ENCODE measurements at places on chromosomes 5 and 9. TPM values are rescaled to one million over a fixed set of nuclear protein-coding genes. Genes with fewer than 3 reads are reported as not detected.

The PCDHGA3 gene
- 0.15 TPM for total RNA-seq

The TMCO6 gene
- 33.1 TPM for total RNA-seq

The FOXD4L6 gene
- not detected for total RNA-seq

The TJP2 gene
- 17.6 TPM for total RNA-seq

The ZMAT2 gene
- total RNA-seq = 58.6 TPM

The SELENOP gene
- 0.53 TPM for total RNA-seq

The NUP155 gene
- 56.6 TPM for total RNA-seq

The UBAP2 gene
- 50.5 TPM for total RNA-seq

The SPINK6 gene
- not detected for total RNA-seq

The GBGT1 gene
- total RNA-seq = 3.9 TPM

The GADD45G gene
- 38.5 TPM for total RNA-seq

The CYSRT1 gene
- 0.53 TPM for total RNA-seq

The MEIKIN gene
- total RNA-seq = not detected

The ADAMTSL2 gene
- total RNA-seq = not detected

The DEPDC1B gene
- 38.7 TPM for total RNA-seq

The PLPPR1 gene
- not detected for total RNA-seq

The LECT2 gene
- not detected for total RNA-seq

The DRD1 gene
- not detected for total RNA-seq

The NUP188 gene
- total RNA-seq = 88.0 TPM

The RAD50 gene
- 39.7 TPM for total RNA-seq

The GABRA6 gene
- not detected for total RNA-seq

The MARCHF3 gene
- 1.6 TPM for total RNA-seq

The SPACA9 gene
- total RNA-seq = 1.6 TPM

The FSD1L gene
- total RNA-seq = 9.2 TPM

The EPB41L4B gene
- total RNA-seq = 0.23 TPM

The LPAR1 gene
- total RNA-seq = not detected

The IGFBPL1 gene
- total RNA-seq = not detected

The ALDOB gene
- not detected for total RNA-seq

The LRSAM1 gene
- total RNA-seq = 27.7 TPM

The CXCL14 gene
- not detected for total RNA-seq

The CDX1 gene
- not detected for total RNA-seq

The GABBR2 gene
- total RNA-seq = not detected

The AQP3 gene
- 10.4 TPM for total RNA-seq

The CFAP157 gene
- total RNA-seq = not detected

The ADAMTS6 gene
- total RNA-seq = 2.8 TPM

The HMHB1 gene
- total RNA-seq = not detected

The TMEFF1 gene
- total RNA-seq = not detected

The PLAC8L1 gene
- total RNA-seq = 0.50 TPM

The ADGRV1 gene
- total RNA-seq = not detected

The CDK9 gene
- total RNA-seq = 120 TPM

The LAMC3 gene
- total RNA-seq = not detected

The PCDHB4 gene
- not detected for total RNA-seq

The F2RL2 gene
- not detected for total RNA-seq

The C1QTNF2 gene
- not detected for total RNA-seq

The SARDH gene
- 0.38 TPM for total RNA-seq

The PCDHB2 gene
- total RNA-seq = not detected

The ZDHHC11B gene
- not detected for total RNA-seq

The ASS1 gene
- total RNA-seq = 11.1 TPM

The UGT3A1 gene
- total RNA-seq = not detected

The INSYN2B gene
- not detected for total RNA-seq

The ADAMTS2 gene
- total RNA-seq = not detected

The SLC23A1 gene
- total RNA-seq = 1.9 TPM

The KIF3A gene
- total RNA-seq = 38.8 TPM

The GFI1B gene
- not detected for total RNA-seq

The SEMA5A gene
- 0.02 TPM for total RNA-seq

The LCN1 gene
- total RNA-seq = not detected

The BAAT gene
- total RNA-seq = not detected

The RASGRF2 gene
- total RNA-seq = 12.3 TPM

Measured in activated CD8-positive, alpha-beta memory T cell treated with anti-CD3 and anti-CD28 coated beads, Interleukin-2, amount 10 ng/mL, durations not matched to agents 7 days and 5 days (primary cell).